ENCODE measurements at places on chromosomes 3 and 15. TPM values are rescaled to one million over a fixed set of nuclear protein-coding genes. Genes with fewer than 3 reads are reported as not detected.

DNAJC17 gene
- total RNA-seq, result 19.3 TPM

LNP1 gene
- total RNA-seq, result 5.0 TPM

PTH1R gene
- total RNA-seq, result 0.13 TPM

WDR72 gene
- not detected for total RNA-seq

SLC25A20 gene
- total RNA-seq, result 34.6 TPM

KCTD6 gene
- 7.8 TPM for total RNA-seq

CCDC54 gene
- not detected for total RNA-seq

GP9 gene
- total RNA-seq, result not detected

IQCF5 gene
- not detected for total RNA-seq

AGBL1 gene
- not detected for total RNA-seq

PPP2R3A gene
- total RNA-seq, result 6.7 TPM

ADGRG7 gene
- total RNA-seq, result 52.7 TPM

IL17RB gene
- not detected for total RNA-seq

AHSG gene
- total RNA-seq, result not detected

GNB4 gene
- total RNA-seq, result 57.2 TPM

GOLGA8J gene
- total RNA-seq, result 0.13 TPM

EFCAB12 gene
- not detected for total RNA-seq

MAP1A gene
- total RNA-seq, result 49.3 TPM

FILIP1L gene
- total RNA-seq, result 32.1 TPM

All from aortic smooth muscle cell (primary cell).